Activated CD8-positive, alpha-beta memory T cell treated with anti-CD3 and anti-CD28 coated beads for 4 hours (primary cell): ENCODE measurements at places on chromosomes 2 and 18.

- no peak for DNase-seq
Observed at GRCh38 chr18:41096504-41096903, 858.5 kb upstream of the PIK3C3 start.

- no peak for DNase-seq
Observed at GRCh38 chr2:232162187-232162586, 200.7 kb downstream of the DIS3L2 start.

DNA sequence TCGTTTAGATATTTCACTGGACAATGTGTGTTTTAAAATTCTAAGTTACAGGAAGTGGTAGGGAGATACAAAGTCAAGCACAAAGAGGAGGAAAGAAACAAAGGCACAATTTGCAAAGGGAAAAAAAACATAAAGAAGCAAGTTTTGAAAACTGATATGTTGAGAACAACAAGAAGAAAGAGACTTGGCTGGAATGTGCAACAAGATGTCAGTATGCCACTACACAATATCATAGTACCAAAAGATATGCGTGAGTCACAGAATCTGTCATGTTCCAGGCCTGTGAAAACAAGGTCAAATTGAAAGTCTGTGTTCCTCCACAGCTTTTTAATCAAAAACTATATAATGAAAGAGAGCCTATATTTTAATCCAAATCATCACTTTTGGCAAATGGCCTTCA, 12.0 kb downstream of the EXOC6B start:
- no peak for DNase-seq

DNA sequence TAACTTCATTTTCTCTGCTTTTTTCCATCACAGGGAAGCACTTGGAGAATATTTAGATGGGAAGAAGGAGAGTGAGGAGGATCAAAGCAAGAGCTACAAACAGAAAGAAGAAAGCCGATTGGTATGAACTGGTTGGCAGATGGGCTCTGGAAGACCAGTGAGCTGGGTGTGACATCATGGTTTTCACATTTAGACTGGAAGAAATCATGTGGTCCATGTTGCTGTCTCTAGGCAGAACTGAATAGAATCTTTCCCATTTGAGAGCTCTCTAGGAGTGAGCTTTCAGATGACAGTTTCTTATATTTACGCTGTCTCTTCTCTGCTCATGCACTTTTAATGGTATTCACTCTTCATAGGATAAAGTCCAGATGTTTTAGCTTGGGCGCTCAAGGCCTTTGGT, 12.6 kb downstream of the DRC1 start:
- no peak for DNase-seq

- no peak for DNase-seq
Observed at GRCh38 chr2:230976671-230977171, 19.2 kb upstream of the SPATA3 start.
